ENCODE measurements at places on chromosomes 7 and 10.

DNA sequence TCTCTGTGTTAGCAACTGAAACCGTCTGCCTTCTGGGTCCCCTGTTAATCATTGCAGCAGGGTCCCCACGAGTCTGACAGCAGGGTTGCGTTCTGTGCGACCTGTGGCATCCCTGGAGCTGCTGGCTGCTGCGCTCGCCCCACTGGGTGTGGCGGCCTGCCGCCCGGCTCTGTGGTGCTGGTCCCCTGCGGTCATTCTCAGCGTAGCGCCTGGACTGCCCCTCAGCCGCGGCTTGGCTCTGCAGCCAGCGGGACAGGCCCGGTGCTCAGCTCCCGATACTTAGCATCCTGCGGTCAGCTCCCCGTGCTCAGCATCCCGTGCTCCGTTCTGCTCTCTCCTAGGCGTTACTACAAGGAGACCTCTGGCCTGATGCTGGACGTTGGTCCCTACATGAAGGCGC lies 35.0 kb downstream of the LHPP start:
- no peak for DNase-seq

DNA sequence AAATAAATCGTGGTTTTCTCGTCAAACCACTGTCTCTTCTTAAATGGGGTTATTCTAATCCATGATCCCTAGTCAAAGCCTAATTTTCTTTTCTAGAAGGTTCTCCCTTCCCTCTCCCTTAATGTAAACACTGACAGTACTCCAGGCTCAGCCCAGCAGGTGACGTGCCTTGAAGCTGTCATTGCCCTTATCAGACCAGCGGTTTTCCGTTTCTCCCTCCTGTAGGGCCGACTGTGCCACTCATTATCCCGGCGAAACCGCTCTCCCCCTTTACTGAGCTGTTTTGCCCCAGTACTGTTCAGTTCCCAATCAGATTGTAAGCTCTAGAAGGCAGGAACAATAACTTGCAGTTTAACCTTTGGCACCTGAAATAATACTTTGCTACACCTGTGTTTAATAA lies 153.5 kb upstream of the RHEB start:
- no peak for DNase-seq

GRCh38 chr10:79399223-79399831 lies 46.1 kb downstream of the ZCCHC24 start:
- DNase-seq, result no peak

DNA sequence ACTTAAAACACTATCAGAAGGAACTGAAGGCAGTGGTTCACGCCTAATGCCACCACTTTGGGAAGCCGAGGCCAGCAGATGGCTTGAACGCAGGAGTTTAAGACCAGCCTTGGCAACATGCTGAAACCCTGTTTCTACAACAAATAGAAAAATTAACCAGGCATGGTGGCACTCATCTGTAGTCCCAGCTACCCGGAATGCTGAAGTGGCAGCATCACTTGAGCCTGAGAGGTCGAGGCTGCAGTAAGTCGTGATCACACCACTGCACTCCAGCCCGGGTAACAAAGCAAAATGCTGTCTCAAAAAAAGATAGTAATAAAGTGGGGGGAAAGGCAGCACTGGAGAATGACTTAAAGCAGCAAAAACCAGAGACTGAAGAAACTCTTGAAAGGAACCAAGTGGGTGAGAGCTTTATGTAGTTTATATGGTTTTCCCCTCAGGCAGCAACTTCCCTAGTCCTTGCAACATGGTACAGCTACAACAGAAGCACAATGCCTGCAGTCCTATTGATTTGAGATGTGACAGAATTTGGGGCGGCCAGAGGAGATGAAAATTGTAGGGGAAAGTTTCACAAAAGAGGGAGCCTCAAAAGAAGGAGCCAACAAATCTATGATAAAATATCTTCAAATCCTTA lies 38.1 kb downstream of the GDI2 start:
- no peak for DNase-seq

DNA sequence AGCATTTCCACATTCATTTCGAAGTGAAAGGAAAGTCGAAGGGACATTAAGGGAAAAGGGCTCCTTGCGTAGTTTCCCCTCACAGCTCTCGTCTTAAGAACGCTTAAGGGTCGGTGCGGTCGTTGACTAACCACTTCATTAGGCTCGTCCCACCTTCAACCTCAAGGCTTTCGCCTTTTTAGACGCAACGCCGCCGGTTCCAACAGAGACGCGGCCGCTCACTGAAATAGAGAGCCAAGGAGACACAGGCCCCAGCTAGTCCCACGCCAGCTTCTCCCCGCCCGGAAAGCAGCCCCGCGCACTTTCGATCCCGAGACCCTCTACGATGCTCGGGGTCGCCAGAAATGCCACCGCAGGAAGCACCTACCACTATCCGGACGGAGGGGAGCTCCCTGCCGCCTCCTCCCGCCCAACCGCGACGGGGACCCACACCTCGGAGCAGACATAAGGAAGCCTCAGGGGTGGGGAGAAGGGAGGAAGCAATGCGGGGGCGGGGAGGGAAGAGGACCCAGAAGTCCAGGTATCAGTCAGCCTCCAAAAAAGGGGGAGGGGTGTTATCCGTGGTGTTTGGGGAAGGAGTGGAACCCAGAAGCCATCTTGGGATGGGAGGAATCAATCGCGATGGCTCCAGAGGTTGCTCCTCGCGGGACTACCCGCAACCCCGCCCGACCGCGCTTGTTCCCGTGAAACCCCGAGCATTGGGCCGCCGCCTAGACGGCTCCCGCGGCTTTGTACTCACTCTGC lies 559 bp downstream of the TRA2A start:
- DNase-seq, result peak; percentile 69

GRCh38 chr7:7565746-7566650 lies 686 bp upstream of the MIOS start:
- no peak for DNase-seq

GRCh38 chr7:87116315-87116714 lies 35.9 kb upstream of the DMTF1 start:
- DNase-seq, result no peak

DNA sequence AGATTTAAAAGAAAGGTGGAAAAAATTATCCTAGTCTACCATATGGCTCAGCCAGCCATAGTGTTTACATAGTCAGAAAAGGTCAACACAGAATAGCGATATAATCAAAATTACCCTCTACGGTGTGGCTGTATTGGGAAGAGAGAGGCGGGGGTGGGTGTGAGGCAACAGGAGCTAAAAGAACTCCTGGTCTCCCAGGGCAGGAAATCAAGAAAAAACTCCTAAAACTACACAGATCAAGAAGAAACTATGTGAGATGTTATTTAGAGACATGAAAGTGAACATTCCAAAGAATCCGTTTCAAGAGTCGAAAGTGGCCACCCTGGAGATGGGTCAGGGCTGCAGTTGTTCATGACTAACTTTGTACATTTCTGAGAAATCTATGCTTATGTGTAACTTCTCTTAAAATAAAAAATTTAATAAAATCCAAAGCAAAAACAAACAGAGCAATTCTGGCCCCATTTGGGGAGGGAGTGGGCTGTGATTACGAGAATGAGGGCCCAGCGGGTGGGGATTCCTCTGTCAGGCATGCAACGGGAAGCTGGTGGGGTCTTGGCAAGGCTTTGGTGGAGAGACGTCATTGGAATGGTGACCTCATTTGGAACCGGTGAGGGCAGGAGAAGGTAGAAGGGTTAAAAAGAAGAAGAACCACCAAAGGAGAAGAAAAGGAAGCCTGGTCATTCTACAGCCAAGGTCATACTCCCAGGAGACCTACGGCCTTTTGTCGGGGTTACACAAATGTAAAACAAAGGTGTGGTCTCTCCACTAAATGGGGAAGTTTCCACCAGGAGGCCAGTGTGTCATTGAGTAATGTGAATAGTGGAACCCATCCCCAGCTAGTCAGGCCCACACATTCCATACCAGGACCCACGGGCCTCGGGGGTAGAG lies 71.2 kb upstream of the DUSP5 start:
- DNase-seq, result no peak

DNA sequence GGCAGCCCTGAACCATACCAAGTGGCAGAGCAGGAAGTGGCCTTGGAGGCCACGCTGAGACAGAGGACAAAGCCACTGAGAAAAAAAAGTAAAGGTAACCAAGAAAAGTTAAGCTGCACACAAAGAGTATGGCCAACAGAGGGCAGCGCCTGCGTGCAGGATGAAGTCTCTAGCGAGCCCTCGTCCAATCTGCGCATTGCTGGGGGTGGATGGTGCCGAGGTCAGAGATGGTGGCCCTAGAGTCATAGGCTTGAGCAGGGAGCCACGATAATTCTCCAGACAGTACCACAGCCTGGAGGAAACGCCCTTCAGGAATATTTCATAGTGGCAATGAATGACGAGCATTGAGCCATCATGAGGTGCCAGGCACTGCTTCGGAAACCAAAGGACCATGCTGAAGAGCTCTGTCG lies 9.7 kb downstream of the ATP6V0E2 start:
- DNase-seq, result peak; percentile 31

DNA sequence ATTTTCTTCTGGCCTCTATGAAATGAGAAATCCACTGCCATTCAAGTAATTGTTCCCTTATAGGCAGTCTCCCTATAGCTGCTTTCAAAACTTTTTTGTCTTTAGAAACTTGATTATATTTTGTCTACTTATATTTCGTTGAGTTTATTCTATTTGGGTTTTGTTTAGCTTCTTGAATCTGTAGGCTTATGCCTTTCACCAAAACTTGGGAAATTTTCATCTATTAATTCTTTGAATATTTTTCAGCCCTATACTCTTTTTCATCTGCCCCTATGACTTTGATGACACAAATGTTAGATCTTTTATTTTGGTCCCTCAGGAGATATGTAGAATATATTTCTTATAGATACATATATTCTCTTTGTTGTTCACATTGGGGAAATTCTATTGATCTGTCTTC lies 48.3 kb upstream of the HHEX start:
- DNase-seq, result no peak

- no peak for DNase-seq
Measured at GRCh38 chr7:155333346-155334234, 35.9 kb downstream of the INSIG1 start.

- DNase-seq, result no peak
Measured at GRCh38 chr10:34172936-34173533, 642.1 kb downstream of the PARD3 start.

DNA sequence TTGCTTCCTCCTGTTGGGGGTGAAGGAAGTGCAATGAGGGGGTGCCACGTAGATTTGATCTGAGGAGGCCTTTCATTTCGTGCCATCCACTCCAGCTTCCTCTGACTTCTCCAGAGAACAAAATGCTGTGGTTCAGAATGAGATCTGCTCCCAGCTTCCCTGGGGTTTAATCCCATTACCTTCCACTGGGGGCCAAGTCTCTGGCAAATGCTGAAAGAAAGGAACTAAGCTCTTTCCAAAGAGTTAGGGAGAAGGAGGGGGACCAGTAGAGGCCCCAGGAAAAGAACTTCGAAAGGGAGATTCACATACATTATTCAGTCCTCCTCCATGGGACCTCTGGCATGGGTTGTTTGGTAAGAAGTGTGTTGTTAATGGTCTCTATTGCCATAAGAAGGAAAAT lies 727.0 kb downstream of the TYW1 start:
- DNase-seq, result no peak

DNA sequence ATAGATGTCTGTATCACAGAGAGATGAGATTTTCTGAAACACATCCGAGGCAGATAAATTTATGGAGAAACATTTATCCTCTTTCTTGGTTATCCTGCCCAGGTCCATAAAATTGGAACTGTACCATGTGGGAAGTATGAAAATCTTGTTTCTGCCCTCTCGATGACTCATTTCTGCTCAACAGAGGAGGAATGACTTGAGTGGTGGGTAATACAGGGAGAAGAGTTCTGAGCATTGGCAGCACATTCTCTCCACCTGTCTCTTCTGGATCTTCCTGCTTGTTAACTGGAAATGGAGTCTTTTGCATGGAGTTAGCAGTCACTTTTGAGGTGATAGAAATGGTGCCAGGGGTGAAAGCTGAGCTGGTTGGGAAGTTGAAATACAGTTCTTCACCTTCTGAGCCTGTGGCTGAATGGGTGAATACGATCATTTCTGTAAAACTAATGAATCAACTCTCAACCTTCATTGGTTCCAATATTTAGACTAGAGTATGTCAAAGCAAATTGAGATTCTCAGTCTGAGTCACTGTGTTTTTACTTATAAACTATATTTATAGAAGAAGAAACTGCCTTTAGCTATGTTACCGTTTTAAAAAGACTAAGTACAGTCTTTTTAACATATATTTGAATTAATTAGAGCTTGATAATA lies 945.5 kb downstream of the SORCS3 start:
- no peak for DNase-seq

GRCh38 chr7:98641646-98642500 lies 24.8 kb downstream of the NPTX2 start:
- DNase-seq, result no peak

GRCh38 chr7:139522830-139523198 lies 671 bp upstream of the CLEC2L start:
- no peak for DNase-seq

- DNase-seq, result no peak
Measured at GRCh38 chr7:8390262-8390626, 43.2 kb upstream of the NXPH1 start.

- no peak for DNase-seq
Measured at GRCh38 chr7:124349443-124349842, 316.6 kb upstream of the TMEM229A start.

GRCh38 chr7:154990964-154991540 lies 11.9 kb downstream of the PAXIP1 start:
- DNase-seq, result no peak

GRCh38 chr7:114786455-114786854 lies 135.4 kb upstream of the MDFIC start:
- no peak for DNase-seq

DNA sequence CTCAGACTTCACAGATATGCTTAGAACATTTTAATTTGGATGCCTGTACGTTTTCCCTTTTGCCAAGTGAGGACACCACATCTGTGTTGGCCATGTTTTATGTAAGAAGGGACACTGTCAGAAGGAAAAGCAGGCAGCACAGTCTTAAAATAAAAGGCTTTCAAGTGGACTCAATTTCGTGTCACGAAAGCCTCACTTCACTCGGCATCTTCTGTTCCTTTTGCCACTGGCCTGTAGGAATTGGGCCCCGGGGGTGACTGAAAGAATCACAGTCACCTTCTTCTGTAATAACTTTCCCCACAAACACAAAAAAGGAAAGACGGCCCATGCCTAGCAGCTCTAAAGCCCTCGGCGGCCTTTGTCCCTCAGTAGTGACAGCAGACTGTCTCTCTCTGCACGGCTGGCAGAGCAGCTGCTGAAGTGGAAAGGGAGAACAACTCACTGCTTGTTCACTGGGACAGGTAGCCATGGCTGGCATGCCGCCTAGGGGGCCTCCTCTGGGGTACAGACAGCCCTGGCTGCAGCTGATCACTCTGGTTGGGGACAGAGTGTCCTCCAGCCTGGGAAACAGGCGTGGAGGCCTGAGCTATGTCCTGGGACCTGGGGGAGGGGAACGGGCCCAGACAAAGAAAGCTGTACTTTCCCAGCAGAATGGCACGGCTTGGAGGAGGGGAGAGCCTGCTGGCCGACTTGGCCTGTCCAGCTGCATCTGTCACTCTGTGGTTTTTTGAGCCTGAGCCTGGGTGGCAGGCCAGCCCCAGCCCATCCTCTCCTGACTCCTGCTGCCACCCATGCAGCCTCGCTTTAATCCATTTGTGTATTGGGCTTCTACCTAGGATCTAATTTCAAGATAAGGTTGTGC lies 4.4 kb downstream of the RASSF4 start:
- no peak for DNase-seq

DNA sequence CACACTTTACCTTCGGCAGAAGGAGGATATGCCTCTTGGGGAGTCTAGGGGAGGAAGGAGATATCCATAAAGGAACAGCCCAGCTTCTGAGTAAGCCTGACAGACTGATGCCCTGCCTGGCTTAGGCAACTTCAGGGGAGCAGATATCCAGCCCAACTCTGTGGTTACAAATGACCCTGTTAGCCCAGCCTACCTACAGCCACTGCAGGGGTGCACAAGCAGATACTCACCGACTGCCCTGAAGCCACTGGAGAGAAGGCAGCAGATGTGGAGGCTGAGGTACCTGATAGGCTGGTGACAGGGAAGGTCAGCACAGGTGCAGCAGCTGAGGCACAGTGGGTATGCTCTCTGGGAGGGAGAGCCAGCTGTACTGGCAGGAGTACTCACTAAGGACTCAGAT lies 770.2 kb downstream of the GRID1 start:
- DNase-seq, result no peak
